ENCODE measurements at places on chromosomes 2 and 18. TPM values are rescaled to one million over a fixed set of nuclear protein-coding genes. Genes with fewer than 3 reads are reported as not detected.

- no peak overlapping the region for H3K27ac ChIP-seq
- H3K4me1 ChIP-seq = peaks cover 14% of the 10 kb centered on the region
- no peak overlapping the region for H3K4me3 ChIP-seq
- peaks cover 26% of the 10 kb centered on the region for H3K27me3 ChIP-seq
Measured at GRCh38 chr2:20662308-20662937, 4.5 kb upstream of the GDF7 start.

- DNase-seq = no peak
- no peaks in the 10 kb centered on the region for H3K27me3 ChIP-seq
- no peak overlapping the region for H3K27ac ChIP-seq
- H3K4me3 ChIP-seq = no peak overlapping the region
Measured at GRCh38 chr2:225272173-225272572, 127.3 kb upstream of the NYAP2 start.

DNA sequence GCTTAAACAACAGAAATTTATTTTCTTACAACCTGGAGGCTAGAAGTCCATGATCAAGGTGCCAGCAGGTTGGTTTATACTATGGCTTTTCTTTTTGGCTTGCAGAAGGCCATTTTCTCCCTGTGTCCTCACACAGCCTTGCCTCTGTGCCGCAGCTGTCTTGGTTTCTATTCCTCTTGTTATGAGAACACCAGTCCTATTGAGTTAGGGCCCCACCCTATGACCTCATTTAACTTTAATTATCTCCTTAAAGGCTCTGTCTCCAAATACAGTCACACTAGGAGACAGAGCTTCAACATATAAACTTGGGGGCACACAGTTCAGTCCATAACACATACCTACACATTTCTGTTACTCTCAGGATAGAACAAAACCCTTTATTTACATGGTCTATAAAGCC lies 17.3 kb upstream of the RHOB start:
- no peak for DNase-seq
- peaks cover 10% of the 10 kb centered on the region for H3K4me1 ChIP-seq
- no peak overlapping the region for H3K27ac ChIP-seq
- H3K4me3 ChIP-seq = no peak overlapping the region

- no peak for DNase-seq
- H3K36me3 ChIP-seq = no peaks in the 10 kb centered on the region
- no peaks in the 10 kb centered on the region for H3K4me1 ChIP-seq
- H3K27me3 ChIP-seq = no peaks in the 10 kb centered on the region
Measured at GRCh38 chr2:19312949-19313348, 45.5 kb downstream of the OSR1 start.

DNA sequence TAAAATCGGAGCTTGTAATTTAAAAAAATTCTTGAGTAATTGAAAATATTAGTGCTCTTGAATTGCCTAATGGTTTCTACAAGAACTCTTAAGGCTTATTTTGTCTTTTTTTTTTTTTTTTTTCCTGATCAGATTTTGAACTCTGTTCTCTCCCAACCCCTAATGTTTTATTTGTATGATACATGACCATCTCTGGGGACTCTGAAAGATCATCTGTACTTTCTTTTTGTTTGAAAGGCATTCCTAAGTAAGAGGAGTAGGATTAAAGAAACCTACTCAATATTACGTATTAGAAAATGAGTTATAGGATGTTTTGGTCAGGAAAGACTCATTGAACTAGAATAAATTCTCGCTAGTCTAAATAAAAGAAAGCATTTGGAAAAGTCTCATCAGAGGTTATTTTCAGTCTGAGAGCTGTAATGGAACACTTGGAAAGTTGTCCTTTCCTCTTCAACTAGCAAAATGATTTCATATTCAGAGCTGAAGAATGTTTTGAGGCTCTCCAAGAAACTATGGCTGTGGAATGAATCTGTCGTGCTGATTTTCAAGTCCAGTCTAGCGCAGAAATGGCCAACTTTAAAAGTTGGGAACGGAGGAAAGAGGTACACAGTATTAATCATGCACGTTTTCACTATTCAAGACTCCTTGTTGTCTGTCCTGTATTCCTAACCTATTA lies 182.7 kb downstream of the PRPF40A start:
- H3K27ac ChIP-seq = no peak overlapping the region
- no peak for DNase-seq
- H3K4me3 ChIP-seq = no peak overlapping the region
- no peaks in the 10 kb centered on the region for H3K27me3 ChIP-seq
- H3K36me3 ChIP-seq = no peaks in the 10 kb centered on the region

DNA sequence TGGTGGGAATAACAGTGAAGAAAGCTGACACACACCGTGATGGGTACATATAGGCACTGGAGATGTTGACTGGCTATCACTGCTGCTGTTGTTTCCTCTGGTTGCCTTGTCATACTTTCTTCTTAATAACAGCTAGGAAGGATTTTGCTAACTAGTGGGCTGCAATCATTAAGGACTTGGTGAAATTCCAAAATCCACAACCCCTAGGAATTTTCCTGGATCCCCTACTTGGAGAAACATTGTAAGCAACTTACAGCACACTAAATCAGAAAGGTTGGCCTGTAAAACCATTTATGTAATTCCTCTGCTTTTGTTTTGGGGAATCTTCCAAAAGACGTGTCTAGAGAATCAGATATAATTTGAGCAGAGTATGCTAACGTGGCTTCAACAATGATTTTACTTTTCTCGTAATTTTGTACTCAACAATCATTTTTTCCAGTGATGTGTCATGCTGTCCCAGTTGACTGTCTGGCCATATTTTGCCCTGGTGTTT lies 8.0 kb upstream of the COL3A1 start:
- no peak for DNase-seq
- no peak overlapping the region for H3K27ac ChIP-seq
- H3K4me1 ChIP-seq = no peaks in the 10 kb centered on the region
- no peaks in the 10 kb centered on the region for H3K27me3 ChIP-seq

DNA sequence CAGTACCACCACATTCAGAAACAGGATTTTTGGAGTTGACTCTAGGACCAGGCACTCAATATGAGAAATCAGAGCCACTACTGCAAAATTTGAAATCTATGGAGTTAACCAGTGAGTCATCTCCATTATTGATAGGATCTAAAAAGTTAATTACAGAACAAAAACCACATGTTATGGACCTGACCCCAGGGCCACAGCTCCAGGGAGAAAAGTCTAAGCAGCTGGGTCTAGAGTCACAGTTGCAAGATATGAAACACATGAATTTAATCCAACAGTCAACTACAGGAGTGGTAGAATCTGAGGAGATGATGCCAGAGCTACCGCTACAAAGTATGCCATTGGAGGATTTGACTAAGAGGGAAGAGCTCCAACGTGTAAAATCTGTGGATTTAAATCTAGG lies 13.4 kb upstream of the ZNF512 start:
- no peak overlapping the region for H3K4me3 ChIP-seq
- no peaks in the 10 kb centered on the region for H3K36me3 ChIP-seq
- no peak overlapping the region for H3K27ac ChIP-seq
- peaks cover 8% of the 10 kb centered on the region for H3K27me3 ChIP-seq
- H3K4me1 ChIP-seq = no peaks in the 10 kb centered on the region
- no peak for DNase-seq

DNA sequence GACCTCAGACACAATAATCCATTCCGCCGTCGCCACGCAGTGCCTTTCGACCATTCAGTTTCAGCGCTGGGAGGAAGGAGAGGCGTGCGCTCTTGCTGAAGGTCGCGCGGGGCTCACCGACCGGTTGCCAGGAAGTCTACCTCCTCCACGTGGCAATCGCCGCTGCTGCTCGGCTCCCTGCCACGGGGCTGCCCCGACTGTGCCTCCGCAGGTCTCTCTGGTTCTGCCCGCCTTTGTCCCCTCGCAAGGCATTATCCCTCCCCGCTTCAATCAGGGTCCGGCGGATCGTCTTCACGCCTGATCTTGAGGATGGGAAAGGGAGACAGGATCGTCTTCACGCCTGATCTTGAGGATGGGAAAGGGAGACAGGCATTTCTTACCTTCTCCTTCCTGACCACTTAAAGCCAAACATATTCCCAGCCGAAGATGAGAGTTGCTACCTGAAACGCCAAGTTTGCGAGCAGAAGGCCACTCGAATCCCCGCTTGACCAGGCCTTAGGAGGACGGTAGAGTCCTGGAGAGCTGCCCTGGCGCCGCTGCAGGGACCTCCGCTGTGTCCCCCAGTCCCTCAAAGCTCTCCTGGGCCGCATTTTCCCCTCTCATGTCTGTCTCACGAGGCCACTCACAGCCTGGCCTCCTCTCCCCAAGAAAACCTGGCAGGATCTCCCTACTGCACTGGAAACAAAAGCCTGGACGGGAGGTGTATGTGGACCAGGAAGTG lies 4.3 kb upstream of the GPR45 start:
- no peak overlapping the region for H3K27ac ChIP-seq
- peaks cover 12% of the 10 kb centered on the region for H3K4me1 ChIP-seq
- DNase-seq = peak; percentile 11
- H3K36me3 ChIP-seq = no peaks in the 10 kb centered on the region
- no peaks in the 10 kb centered on the region for H3K27me3 ChIP-seq

The IRS1 gene
- total RNA-seq = 2.4 TPM

DNA sequence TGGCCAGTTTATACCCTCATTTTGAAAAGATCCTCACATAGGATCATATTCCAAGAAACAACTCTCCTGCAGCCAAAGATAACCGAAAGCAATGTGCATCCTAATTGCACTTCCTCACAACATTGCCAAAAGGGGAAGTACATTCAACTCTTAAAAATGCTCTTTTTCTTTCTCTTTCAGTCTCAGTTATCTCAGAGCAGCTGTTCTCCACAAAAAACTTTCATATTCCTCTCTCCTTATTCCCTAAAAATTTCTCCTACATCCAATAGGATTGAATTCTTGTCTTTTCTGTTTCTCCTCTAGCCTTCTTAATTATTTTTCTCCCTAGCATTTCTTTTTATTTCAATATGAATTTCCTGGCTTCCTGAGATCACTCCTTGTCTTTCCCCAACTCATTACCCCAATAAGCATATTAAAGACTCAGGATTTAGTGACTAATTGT lies 7.4 kb upstream of the VRK2 start:
- no peak for DNase-seq
- H3K36me3 ChIP-seq = no peaks in the 10 kb centered on the region
- no peaks in the 10 kb centered on the region for H3K27me3 ChIP-seq
- H3K4me3 ChIP-seq = no peak overlapping the region

The MC4R gene
- not detected for total RNA-seq

The GKN1 gene
- total RNA-seq = not detected

The ANKRD44 gene
- total RNA-seq = 248 TPM

- H3K27ac ChIP-seq = no peak overlapping the region
- H3K4me3 ChIP-seq = no peak overlapping the region
- DNase-seq = no peak
- no peaks in the 10 kb centered on the region for H3K36me3 ChIP-seq
- H3K4me1 ChIP-seq = no peaks in the 10 kb centered on the region
Measured at GRCh38 chr2:76985387-76986136, 536.6 kb downstream of the LRRTM4 start.

GRCh38 chr2:119435953-119436297 lies 4.3 kb downstream of the TMEM37 start:
- no peak overlapping the region for H3K4me3 ChIP-seq
- H3K4me1 ChIP-seq = no peaks in the 10 kb centered on the region
- no peak for DNase-seq
- H3K36me3 ChIP-seq = no peaks in the 10 kb centered on the region
- peaks cover 8% of the 10 kb centered on the region for H3K27me3 ChIP-seq

The RGPD3 gene
- 0.44 TPM for total RNA-seq

- no peaks in the 10 kb centered on the region for H3K36me3 ChIP-seq
- peaks cover 14% of the 10 kb centered on the region for H3K27me3 ChIP-seq
- no peaks in the 10 kb centered on the region for H3K4me1 ChIP-seq
- H3K27ac ChIP-seq = no peak overlapping the region
Measured at GRCh38 chr2:65620524-65620923, 188.1 kb upstream of the SPRED2 start.

Measured in CD4-positive, alpha-beta memory T cell (primary cell).